ENCODE measurements at places on chromosomes 11 and 22. TPM values are rescaled to one million over a fixed set of nuclear protein-coding genes. Genes with fewer than 3 reads are reported as not detected.

DNA sequence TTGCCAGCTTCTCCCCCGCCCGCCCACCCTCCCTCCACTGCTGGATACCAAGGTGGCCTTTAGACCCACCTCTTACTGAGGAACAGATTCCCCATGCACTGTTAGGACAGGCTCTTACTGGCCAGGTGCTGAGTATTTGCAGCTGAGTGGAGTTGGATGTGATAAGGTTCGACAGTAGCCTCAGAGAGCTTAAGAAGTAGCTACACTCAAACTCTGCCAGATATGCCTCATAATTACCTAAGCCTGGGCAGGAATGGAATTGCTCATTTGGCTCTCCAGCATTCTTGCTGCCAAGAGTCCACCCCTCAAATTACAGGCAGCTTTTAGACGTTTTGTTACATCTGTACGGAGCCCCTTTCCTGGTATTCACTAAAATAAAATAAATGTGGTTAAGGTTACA, 9.6 kb downstream of the FAM181B start:
- DNase-seq, result no peak

DNA sequence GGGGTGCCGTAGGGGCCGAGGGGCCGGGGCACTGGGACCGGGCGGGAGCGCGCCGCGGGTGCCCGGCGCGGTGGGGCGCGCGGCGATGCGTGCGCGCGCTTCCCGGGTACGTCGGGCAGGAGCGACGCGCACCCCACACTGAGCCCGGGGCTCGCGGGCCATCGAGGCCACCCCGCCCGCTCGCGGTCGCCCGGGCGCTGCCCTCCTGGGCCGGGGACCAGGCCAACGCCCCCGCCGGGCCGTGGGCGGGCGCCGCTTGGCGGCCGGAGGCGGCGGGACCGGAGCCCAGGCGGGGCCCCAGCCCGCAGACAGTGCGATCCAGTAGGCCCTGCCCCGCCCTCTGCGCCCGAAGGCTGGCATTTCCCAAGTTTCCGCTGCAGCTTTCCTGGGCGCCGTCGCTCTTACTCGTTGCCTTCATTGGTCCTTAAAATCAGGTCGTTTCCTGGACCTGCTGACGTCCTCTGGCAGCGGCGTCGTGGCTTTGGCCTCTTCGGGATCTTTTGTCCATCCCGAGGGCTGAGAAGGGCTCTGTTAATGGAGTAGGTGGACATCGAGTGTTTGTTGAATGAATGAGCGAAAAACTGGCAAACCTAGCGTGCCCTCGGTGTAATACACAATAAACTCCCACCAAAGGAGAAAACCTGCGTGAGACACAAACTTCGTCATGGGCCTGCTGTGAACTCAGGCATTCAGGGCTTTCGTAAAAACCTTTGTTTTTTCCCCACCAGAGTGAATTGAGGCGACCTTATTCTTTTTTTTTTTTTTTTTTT, 638 bp downstream of the PARVA start:
- DNase-seq, result no peak

- DNase-seq, result no peak
Measured at GRCh38 chr11:44943118-44943517, 7.6 kb downstream of the TP53I11 start.

The PYGM gene
- total RNA-seq, result 4.8 TPM

The CEND1 gene
- 7.1 TPM for total RNA-seq

The SLCO2B1 gene
- total RNA-seq, result not detected

Data from activated T-helper 1 cell treated with anti-CD3 and anti-CD28 coated beads, Interleukin-12 subunit alpha, Interleukin-12 subunit beta, Interleukin-2, Interleukin-4 antibody, amounts not matched to agents 30 ng/mL and 10 ng/mL and 1 ng/mL, durations not matched to agents 14 hours and 24 hours and 36 hours (primary cell).